ENCODE measurements at places on chromosomes 6 and 20.

DNA sequence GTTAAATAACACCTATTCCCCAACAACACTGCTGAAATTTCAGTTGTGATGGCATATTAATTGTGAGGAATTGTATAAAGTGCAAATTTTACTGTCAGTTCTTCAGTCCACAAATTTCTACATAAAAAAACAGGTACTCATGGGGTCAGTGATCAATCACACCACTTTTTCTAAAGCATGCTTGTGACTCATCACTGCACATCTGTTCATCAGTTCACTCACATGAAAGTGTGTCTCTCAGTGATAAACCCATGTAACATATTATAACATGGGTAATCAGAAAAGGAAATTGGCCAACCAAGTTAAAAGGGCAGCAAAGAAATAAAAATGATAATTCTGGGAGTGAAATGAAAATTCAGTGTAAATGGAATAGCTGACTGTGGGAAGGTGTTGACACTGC, 234.7 kb upstream of the FKBP1C start:
- DNase-seq, result no peak

DNA sequence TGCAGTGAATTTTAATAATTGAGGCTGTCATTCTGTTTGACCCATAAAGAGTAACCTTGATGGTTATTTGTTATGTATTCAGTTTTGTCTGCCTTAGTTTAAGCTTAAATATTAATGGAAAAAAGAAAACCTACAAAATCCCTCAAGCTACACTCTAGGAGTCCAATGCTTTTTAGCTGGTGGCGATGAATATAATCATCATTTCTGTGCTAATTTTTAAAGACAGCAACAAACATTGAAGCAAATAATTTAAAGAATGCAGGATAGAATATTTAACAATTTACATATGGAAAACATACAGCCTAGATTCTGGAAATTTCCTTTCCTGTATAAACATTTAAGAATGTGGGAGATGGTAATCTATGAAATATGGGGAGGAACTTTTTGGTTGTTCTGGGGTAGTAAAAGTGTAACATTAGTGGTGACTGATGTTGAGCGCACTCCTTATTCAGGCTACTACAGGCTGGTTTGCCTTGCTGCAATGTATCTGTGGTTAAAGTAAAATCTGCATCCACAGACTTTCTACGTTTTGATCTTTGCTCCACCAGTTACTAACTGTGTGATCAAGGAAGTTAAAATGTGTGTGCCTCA, 287.9 kb upstream of the DEFB112 start:
- DNase-seq, result no peak

DNA sequence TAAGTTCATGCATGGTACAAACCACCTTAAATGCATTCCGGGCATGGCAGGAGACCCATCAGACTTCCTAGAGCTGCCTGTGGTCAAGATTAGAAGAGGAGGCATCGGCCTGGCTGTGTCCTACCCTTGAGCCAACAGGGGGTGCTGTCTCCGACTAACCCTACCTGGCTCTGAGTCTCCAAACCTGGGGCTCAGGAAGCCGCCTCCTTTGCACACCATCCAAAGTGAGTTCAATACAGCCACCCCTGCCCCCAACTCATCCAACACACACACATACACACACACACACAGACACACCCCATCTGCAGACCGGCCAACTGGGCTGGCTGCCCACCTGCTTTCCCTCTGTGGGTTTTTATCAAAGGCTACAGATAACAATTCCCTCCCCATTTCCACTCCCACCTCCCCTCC, 77.0 kb downstream of the JPH2 start:
- no peak for DNase-seq

- DNase-seq, result no peak
Observed at GRCh38 chr6:154951345-154952200, 43.5 kb upstream of the TIAM2 start.

GRCh38 chr20:35235881-35236280, 9.4 kb downstream of the MMP24 start:
- no peak for DNase-seq

DNA sequence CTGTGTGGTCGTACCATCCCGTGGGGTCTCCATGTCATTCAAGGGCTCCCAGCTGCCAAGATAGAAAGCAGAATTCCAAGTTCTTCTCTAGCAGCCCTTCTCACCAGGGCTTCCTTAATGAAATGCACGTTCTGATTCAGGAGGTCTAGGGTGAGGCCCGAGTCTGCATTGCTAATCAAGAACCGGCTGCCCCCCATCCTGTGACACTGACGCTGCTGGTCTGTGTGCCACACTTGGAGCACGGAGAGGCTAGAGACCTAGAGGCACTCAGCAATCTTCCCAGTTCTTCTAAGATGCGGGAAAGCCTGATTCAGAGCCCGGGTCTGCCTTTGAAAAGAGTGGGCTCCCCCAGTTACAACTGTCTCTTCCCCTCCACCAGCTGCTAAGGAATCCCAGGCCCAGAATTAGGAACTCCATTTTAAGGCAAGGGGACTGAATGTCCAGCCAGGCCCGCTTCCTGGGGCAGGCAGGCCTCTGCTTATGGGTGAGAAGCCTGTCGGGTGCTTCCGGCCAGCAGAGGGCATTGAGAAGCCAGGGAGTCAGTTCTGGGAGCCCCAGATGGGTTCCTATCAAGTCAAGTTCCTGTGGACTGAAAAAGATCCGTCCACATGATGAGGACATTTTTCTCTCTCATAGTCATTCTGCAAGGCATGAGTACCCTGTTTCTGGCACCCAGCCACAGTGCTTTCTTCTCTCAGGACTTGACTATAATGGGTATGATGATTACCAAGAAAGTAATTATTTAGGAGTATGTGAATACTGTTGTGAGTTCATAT, 69.8 kb upstream of the RIN2 start:
- peak; percentile 68 for DNase-seq

GRCh38 chr6:133698272-133698671, 190.6 kb upstream of the TCF21 start:
- DNase-seq, result no peak

DNA sequence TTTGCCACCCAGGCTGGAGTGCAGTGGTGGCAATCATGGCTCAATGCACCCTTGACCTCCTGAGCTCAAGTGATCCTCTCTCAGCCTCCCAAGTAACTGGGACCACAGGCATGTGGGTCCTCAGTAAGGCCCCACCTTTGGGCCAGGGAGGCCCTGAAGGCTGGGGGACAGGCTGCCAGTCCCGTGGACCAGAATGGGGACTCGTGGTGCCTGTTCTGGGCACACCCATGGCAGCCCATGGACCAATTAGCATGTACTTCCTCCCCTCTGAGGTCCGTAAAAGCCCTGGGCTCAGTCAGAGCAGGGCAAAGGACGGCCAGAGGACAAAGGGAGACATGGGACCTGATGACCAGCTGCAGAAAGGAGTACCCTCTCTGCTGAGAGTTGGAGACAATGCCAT, 1590.8 kb downstream of the KHDRBS2 start:
- DNase-seq, result no peak

DNA sequence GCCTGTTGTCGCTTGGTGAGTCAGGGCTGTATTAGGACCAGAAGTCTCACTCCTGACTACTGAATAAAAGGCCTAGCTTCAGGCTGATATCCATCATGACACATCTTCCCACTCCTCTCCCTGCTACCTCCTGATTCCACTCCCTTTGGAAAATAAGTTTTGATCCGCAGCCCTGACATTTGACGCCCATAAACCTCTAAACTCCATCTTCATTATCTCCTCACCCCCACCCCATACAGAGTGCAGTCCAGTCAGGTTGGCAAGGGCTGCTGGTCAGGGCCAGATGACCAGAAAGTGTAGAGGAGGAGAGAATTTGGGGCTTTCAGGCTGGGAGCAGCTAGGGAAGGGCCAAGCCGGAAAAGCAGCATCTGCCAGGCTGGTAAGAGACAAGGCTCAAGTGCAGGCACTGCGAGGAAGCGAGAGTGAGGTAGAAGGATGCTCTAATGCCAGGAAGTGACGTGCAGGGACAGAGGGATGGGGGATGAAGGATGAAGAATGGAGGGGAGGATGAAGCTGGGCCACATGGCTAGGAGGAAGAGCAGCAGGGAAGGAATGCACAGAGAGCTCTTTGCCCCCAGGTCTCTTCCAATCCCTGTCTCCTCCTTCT, 1.2 kb downstream of the GGT7 start:
- DNase-seq, result no peak

- DNase-seq, result no peak
Observed at GRCh38 chr6:82567621-82568020, 204.0 kb downstream of the TPBG start.

- DNase-seq, result no peak
Observed at GRCh38 chr6:66902457-66902856, 1195.4 kb upstream of the EYS start.

GRCh38 chr6:36765190-36765589, 67.6 kb downstream of the RAB44 start:
- no peak for DNase-seq

DNA sequence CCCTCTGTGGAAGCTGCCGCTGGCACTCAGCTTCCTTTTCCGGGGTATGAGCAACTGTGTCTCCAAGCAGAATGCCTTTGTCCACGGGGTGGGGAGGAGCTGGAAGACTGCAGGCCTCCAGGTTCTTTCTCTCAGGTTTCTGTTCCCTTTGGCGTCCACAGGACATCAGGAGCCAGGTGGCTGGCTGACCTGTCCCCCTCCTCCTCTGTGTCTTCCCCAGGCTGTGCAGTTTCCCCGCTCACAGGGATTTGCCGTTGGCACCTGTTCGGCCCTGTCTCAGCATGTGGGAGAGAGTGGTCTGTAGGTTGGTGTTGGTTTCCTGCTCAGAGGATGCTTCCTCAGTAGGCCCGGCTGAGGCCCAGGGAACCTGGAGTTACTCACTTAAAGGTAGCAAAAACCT, 43.5 kb downstream of the CDS2 start:
- no peak for DNase-seq
